ENCODE measurements at places on chromosomes 4 and X.

- DNase-seq, result no peak
Measured at GRCh38 chrX:130030826-130031225, 48.4 kb downstream of the BCORL1 start.

DNA sequence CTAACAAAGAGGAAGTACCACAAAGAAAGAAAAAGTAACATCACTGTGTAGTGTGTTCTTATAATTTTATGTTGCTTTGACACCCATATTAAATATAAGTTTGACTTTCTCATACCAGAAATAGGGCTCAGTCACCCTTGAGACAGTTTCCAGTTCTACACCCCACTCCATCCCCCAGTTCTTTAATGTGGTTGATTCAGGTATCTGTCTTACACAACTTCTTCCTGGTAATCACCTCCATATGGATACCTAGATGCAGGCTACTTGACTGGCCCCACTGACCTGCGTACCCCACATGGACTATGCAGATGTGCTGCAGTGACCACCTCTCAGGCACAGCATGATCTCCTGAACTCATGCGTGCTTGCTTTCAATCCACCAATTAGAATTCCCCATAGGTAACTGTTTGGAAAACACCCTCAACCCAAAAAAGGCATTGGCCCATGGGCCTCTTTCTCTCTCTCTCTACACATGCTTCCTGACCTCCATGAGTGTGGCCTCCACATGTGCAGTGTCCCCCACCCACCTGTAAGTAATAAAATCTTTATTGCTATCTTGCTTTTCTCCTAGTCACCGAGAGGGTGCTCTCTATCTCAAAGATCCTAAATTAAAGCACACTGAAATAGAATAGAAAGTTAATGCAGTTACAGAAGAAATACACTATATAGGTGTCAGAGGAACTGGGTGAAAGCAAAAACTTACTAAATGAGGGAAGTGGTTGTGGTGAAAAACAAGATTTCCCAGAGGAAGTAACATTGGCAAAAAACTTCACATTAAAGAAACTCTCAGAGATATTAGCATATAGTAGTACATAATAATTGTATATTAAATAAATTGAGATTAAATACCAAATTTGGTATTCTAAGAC lies 98.4 kb downstream of the ZAR1 start:
- no peak for DNase-seq

GRCh38 chr4:67456577-67457196 lies 88.6 kb downstream of the CENPC start:
- no peak for DNase-seq

DNA sequence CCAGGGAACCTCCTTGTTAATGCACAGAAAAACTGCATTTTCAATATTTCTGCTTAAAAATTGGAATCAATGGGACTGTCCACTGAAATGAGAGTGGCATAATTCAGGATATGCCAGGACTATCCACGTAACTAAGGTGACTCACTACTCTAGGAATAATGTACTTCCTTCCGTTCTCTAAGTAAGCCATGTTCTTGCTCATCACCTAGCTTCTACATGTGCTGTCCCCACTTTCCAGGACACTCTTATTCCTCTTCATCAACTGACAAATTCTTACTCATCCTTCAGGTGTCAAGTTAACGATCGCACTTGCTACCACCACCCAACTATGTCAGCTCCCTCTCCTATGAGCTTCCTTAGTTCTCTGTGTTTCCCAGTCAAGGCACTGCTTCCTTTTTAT lies 342.8 kb upstream of the F9 start:
- DNase-seq, result no peak

GRCh38 chr4:93000910-93001309 lies 697.1 kb downstream of the GRID2 start:
- no peak for DNase-seq

All from GM12891 (cell line).